ENCODE measurements at places on chromosomes 7 and 10. TPM values are rescaled to one million over a fixed set of nuclear protein-coding genes. Genes with fewer than 3 reads are reported as not detected.

Gene TMEM176A
- total RNA-seq: 18.9 TPM

Gene NKX2-3
- total RNA-seq: not detected

Gene CPVL
- 19.1 TPM for total RNA-seq

- no peak for DNase-seq
Measured at GRCh38 chr7:105112440-105113418, 98.7 kb downstream of the KMT2E start.

DNA sequence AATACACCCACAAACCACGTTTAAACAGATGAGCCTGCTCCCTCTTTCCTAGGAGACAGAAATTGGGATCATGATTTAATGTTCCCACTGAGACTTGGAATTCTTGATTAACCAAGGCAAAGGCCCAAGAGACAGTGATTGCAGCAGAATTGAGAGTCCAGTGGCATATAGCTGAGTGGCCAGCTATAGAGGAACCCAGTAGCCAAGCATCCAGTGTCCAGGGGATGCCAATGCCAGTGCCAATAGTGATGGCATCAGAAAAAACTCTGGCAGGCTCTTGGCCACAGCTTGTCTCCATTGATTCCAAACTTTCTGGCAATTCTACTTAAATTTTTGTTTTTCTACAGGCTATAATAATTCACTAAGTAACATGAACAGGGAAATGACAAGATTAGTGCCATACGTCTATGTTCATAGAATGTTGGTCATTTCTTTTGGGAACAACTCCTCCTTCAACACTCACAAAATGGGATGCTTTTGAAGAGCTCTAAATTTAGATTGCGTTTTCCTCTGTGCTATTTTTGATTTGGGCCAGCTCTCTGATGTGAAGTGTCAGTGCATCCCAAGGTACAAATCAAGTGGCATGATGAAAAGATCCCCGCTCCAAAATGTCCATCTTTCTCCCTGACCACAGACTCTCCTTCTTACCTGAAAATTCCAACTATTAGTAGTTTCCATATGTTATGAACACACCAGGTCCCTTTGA is 83.1 kb upstream of the A1CF start:
- no peak for DNase-seq
